Stimulated activated CD8-positive, alpha-beta memory T cell treated with anti-CD3 and anti-CD28 coated beads, Interleukin-15, amount 100 ng/mL, for 4 hours (primary cell): ENCODE measurements at places on chromosomes 16 and 17.

GRCh38 chr17:76246080-76247066 is 6.1 kb upstream of the RNF157 start:
- DNase-seq, result no peak

- DNase-seq, result no peak
Measured at GRCh38 chr17:36859706-36860105, 77.6 kb upstream of the LHX1 start.

GRCh38 chr16:79079656-79080420 is 520.7 kb downstream of the MAF start:
- no peak for DNase-seq

DNA sequence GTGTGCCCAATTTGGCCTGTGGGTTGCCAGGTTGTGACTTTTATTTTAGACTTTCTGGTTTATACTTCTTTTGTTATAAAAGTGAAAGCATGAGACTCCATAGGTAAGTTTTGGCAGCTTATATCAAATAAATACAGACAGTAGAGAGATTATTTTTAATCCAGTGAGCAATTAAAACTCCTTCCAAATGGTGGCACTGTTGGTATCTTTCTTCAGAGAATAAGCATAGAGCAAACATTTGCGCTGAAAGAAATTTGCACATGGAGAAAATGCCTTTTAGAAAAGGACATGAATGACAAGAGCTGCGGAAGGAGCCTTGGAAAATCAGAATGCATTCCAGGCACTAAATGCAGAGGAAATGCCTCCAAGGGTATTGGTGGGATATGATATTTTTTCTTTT is 46.1 kb upstream of the DNAJA2 start:
- no peak for DNase-seq

- DNase-seq, result no peak
Measured at GRCh38 chr17:41457676-41458075, 9.5 kb downstream of the KRT32 start.

DNA sequence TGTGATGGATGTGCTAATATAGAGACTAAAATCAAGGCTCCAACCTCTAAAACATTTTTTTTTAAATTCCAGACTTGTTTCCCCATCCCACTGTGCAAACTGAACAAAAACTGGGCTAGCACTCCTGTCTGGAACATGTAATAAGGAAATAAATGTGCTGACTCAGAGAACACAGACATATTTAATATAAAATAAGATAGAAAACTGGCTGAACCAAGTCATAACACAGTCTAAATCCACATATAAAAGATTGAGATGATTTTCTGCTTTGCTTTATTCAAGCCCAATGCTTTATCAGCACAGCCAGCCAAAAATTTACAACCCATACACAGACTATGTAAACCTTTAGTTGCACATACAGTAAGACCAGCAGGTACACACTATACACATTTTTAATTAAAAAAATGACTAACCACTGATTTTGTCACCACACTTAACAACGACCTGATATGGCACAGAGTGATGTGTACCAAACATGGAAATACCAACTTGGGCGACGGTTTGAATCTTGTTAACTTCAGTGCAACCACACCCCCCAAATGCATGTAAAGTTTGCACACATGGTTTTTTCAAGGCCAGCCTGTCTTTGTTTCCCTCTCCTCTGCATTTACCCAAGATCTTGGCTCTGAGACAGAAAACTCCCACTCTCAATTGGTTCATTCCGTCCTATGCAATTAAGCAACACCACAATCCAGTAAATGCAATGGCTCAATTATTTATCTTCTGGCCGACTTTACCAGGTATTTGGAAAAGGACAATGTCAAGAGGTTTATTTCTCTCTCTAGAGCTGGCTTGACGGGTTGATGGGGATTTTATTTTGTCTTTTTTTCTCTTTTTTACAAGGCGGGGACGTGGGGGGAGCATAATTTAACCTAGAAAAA is 1.2 kb downstream of the STAT3 start:
- no peak for DNase-seq

- no peak for DNase-seq
Measured at GRCh38 chr17:10036511-10037061, 131.5 kb upstream of the RCVRN start.

- DNase-seq, result peak; percentile 55
Measured at GRCh38 chr17:41648411-41649195, 24.2 kb upstream of the KRT17 start.

- DNase-seq, result no peak
Measured at GRCh38 chr17:182050-182751, 751 bp upstream of the DOC2B start.

DNA sequence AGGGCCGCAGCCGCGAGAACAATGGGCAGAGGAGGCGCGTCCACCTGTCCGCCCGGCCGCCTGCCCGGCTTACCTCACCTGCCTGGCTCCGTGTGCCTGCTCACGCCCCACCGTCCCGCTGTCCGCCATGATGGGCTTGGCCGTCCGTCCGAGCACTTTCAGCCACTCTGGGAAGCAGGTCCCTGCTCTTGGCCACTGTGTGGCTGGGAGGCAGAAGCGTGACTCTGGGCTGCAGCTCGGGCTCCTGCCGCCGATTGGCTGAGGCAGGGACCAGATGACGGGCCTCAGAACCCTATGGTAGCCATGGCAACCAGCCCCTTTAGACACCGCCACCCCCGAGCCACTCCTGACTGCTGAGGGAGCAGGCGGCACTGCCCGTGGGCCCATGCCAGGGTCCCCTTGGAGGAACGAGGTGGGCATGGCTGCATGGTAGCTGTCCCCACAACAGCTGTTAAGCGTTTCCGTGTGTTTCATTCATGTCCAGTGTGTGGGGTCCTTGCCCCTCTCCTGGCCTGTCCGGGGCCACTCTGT is 8.9 kb upstream of the AXIN1 start:
- DNase-seq, result no peak

DNA sequence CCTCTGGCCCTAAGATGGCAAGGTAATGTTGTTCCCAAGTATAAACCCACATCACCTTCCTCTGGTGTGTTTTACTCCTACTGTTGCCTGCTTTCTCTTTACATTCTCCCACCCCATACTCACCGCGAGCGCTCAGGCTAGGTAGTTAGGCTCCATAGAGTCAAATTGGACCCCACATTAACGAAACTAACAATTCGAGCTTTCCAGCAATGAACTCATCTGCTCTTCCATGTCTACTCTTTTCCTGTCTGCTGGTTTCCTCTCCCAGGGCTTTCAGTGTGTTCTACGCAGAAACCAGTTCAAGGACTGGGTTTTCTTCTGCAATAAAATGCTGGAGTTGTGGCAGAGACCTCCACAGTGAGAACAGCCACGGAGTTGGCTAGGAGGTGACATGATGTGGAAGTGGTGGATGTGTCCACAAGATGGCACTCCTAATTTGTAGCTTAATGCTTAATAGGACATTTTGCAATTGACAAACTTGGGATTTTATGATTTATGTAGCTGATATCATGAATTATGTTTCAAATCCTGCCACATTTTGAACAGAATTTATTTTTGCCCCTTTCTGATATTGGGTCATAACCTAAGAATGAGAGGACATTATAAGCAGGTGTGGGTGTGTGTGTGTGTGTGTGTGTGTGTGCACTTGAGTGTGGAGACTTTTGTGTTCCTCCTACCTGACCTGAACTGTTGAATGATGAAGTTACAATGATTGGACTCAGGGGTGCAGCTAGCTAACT is 2.2 kb upstream of the UQCRC2 start:
- DNase-seq, result no peak
